ENCODE measurements at places on chromosomes 1 and 21.

DNA sequence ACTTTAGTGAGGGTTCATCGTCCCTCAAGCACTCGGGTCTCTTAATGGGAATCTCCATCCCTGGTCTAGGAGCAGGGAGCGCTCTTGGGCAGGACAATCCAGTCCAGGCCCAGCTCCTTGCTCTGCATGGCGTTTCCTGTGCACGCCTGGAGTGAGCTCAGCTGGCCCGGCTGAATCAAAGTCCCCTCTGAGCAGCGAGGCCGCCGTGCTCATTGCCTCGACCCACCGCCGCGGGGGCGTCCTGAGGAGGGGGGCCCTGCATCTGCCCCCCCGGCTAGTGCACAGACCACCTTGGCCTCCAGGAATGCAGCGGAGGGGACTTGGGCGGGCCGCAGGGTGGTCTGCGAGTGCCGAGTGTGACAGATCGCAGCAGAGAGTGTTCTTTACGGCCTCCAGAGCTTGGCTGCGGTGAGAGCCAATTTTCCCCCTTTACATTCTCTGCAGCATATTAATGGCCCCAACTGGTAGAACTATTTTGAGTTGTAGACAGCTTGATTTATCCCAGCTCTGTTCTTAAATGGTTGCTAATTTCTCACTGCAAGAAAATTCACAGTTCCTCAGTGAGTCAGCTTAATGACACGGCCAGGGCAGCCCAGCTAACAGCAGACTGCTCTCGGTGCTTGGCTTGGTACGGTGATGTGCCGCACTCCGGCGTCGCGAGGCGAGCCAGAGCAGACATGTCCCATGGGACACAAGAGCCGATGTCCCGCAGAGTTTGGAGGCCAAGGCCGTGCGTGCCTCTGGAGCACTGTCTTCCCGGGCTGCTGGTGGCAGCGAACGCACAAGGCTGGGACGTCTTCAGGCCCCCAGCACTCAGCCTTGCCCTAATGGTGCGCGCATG lies 39.8 kb downstream of the SNAP47 start:
- no peak for DNase-seq

DNA sequence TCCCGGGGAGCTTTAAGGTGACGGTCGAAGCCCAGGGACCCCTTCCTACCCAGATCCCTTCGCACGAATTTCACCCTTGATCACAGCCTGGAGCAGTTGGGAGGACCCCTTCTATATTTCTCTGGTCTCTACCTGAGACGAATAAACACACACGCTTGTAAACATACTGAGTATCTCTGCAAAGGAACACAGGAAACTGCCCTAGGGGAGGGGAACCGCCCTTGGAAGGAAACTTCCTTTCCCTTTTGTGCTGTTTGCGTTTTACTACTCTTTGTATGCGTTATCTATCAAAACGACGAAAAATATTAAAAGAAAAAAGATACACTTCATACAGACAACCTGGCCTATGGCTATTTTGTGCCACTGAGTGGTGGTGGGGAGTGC lies 750 bp downstream of the NECAP2 start:
- DNase-seq = peak; percentile 44

- no peak for DNase-seq
Observed at GRCh38 chr1:7672864-7673263, 98.2 kb upstream of the VAMP3 start.

DNA sequence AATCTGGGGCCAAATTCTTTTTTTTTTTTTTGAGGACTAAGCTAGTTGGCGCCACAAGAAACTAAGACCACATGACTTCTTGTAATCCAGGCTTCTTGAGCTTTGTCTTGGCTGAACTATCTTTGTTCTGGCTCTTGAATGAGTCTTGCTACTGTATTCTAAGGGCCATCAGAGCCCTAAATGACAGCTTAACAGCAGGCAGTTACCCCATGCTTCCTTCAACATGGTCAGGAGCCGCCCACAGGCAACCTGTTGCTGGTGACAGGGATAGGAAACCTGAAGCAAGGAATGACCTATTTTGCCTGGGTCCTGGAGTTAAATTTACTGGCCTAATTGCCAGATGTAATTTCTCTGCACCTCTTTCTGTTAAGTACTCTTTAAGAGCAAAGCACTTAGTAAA lies 188.2 kb upstream of the PLXNA2 start:
- no peak for DNase-seq

GRCh38 chr1:40766560-40766959 lies 17.0 kb upstream of the KCNQ4 start:
- no peak for DNase-seq

DNA sequence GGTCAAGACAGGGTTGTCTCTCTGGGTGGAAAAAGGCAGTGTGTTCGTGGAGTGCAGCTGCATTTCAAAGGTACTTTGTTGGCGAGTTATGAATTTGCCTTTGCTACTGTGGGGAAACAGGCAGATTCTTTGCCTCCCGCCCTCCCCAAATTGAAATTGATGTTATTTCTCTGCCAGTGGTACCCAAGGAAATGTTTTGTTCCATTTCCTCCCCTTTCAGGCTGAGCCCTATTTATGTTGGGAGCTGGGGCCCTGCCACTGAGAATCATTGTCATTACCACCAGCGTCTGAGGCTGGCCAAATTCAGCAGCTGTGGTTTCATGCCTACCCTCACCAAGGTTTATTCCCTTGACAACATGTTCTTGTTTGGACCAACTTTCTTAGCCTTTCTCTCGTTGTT lies 48.5 kb upstream of the OLIG2 start:
- no peak for DNase-seq

DNA sequence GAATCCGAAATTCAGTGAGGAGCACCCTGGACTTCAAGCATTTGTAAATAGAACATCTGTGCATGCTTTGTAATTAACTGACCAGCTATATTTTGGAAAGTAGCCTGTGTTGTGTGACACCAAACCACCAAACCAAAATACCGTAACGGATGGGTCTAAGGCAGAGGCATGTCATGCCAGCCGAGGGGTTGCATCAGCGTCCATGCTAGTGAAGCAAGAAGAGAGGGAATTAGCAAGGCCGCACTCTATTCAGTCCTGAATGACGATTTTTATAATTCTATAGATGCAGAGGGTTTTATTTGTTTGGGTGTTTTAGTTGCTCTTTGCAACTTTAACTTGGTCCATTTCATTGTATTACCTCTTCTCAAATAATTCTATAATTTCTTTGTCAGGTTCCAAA lies 116.8 kb upstream of the SMYD2 start:
- DNase-seq = no peak
